Posterior vena cava (tissue), 2 donors: ENCODE measurements at places on chromosomes 3 and 15. TPM values are rescaled to one million over a fixed set of nuclear protein-coding genes. Genes with fewer than 3 reads are reported as not detected.

The CHCHD6 gene
- 7.3 TPM for total RNA-seq

- DNase-seq, result no peak
These were observed 18.8 kb upstream of the SACM1L start for GRCh38 chr3:45670436-45670835.

DNA sequence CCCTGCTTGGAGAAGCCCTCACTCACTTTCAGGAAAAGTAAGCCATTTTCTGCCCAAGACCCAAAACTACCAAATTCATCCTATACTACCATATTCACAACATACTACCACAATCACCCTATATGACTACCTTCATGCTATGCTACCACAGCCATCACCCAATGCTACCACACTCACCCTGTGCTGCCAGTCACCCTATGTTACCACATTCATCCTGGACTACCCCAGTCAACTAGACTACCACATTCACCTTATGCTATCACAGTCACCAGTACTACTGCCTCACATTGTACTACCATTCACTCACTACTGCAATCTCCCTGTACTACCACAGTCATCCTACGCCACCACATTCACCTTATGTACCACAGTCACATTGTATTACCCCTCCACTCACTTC is 58.4 kb upstream of the CDV3 start:
- DNase-seq, result no peak

The CCDC9B gene
- 29.2 TPM for total RNA-seq

- DNase-seq, result no peak
These were observed 71.2 kb downstream of the RSRC1 start for GRCh38 chr3:158181096-158181495.

The CTXN2 gene
- total RNA-seq, result not detected

- DNase-seq, result no peak
These were observed 5.0 kb upstream of the CCR9 start for GRCh38 chr3:45881078-45882022.

DNA sequence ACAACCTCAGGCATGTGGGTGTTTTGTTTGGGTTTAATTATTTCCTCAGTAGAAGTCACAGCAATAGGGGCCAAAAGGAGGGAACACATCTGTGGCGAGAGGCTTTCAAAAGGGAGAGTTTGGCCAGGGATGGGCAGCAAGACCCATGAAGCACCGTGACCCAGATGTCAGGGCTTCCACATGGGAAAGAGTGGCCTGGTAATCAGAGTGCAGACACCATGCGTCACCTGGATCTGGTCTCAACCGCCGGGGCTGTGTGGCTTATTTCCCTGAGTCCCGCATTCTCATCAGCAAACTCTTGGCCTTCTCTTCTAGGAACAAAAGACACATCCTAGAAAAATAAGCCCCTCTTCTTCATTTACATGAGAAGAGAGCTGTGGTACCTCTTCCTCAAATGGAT is 12.4 kb upstream of the MUSTN1 start:
- DNase-seq, result peak; percentile 55

The PPP1R14D gene
- not detected for total RNA-seq

GRCh38 chr15:64337761-64338160 is 18.2 kb downstream of the CSNK1G1 start:
- DNase-seq, result no peak

DNA sequence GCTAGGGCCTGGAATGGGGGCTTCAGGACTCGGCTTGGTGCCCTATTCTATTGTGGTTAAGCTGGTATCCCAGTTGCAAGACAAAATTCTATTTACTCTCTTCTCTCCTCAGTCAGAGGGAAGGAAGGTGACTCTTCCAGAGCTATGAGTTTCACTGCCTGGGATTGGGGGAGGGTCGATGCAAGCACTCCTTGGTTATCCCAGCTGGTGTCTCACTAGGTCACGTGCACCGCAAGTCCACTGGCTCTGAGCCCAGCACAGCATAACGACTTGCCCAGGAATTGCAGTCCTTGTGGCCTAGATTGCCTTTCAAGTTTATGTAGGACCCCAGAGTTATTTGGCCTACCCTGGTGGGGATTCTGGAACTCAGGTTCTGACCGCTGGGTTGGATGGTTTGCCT is 958.8 kb downstream of the IGSF11 start:
- DNase-seq, result no peak

DNA sequence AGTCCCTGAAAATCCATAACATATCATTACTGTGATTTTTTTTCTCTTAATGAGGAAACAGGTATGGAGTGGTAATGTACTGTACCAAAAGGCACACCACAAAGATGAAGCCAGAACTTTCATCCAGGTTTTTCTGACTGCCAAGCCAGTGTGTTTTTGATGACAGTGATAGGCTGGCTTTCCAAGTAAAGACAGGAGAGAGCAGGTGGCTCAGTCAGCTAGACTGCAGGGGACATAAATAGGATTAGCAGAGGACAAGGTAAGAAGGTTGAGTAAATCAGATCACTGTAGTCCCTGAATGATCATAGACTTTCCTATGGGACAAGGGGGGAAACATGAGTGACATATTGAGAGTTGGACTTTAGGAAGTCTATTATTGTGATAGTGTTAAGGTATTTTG is 127.9 kb downstream of the GADL1 start:
- DNase-seq, result no peak

The IL16 gene
- total RNA-seq, result 21.8 TPM

GRCh38 chr3:98692787-98693473 is 70.2 kb upstream of the ST3GAL6 start:
- DNase-seq, result no peak

- DNase-seq, result no peak
These were observed 339 bp downstream of the AMT start for GRCh38 chr3:49421890-49422378.

DNA sequence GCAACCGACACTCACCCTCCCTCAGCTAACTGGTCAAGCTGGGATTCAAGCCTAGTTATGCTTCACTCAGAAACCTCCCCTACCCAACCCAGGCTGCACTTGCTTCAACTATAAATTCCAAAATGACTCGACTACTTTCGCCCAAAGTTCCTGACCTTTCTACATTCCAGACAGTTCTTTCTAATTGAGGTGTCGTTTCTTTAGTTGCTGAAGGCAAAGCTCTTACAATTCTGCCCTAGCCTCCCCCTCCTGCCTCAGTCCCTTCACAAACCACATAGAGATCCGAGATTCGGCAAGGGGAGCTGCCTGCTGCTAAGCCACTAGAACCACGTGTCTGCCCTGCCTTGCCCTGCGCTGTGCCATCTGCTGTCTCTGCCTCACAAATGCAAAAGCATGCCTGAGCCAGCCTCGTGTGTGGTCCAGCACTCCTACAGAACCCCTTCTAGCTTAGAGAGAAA is 74.7 kb upstream of the SH3GL3 start:
- no peak for DNase-seq

DNA sequence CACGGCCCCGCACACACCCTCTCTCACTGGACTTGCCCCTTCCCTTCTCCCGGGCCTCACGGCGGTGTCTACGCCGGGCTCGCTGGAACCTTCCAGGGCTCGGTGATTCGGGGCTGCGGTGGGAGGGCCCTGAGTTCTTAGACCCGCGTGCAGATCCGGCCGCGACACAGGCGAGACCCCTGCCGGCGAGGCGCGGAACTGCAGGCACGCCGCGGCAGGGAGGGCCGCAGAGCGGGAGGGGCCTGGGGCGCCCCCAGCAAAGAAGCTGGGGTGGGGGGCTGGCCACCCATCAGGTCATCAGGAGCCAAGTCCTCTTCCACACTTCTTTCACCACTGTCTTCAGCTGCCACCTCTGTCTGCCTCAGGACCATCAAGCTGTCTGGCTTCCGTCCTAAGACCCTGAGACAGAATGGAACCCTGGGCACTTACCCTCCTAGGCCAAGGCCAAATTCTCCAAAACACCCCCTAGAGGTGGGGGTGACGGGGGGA is 164.5 kb downstream of the XXYLT1 start:
- DNase-seq, result peak; percentile 92

DNA sequence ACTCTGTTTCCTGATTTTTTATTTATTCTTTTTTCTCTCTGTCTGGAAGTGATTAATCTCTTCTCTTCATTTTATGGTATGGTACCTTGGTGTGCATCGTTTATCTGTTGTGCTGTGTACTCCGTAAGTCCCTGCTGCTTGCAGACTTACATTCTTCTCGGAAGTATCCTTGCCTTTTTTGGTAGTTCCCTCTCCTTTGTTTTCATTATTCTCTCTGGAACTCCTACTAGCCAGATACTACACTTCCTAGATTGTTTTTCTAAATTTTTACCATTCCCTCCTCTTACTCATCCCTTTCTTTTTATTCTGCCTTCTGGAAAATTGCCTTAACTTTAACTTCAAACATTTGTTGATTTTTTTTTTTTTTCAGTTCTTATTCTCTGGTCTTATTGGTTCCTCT is 27.2 kb downstream of the PIK3CA start:
- no peak for DNase-seq

DNA sequence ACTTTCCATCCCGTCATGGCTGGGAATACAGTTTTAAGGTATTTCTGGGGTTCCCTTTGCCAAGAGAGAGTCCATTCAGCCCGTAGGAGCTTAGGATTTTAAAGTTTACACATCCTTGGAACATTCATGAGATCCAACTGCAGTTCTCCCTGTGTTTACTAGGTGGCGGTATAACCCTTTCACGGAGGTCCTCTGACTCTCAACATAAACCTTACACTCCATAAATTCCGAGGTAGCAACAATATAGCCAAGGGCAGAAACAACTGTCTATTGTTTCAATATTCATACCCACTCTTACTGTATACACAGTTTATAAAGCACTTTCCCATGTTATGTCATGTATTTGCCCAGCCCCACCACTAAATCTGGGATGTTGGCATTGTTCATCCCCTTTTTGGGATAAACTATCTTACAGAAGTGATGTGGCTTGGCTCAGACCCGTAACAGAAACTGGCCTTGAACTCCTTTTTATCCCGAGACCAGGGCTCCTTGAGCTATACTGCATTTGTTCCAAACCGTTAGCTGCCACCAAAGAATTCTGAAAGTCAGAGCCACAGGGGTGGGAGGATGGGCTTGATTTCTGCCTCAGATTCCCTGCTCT is 69.2 kb upstream of the COL6A5 start:
- DNase-seq, result no peak

GRCh38 chr15:97736748-97737147 is 223.8 kb upstream of the ARRDC4 start:
- no peak for DNase-seq

DNA sequence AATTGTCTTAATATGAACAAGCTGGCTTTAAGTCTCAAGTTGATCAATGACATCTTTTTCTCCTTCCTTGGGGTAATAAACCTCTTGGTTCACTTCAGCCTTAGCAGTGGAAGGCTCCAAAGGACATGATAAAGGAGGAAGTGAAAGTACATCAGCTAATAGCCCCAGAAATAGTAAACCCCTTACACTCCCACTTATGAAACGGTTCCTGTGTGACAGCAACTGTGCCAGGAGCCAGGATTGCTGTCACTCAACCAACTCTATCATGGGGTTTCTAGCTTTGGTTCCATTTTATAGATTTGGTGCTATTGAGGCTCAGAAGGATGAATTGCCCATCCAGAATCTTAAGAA is 216.7 kb downstream of the ABHD5 start:
- no peak for DNase-seq

DNA sequence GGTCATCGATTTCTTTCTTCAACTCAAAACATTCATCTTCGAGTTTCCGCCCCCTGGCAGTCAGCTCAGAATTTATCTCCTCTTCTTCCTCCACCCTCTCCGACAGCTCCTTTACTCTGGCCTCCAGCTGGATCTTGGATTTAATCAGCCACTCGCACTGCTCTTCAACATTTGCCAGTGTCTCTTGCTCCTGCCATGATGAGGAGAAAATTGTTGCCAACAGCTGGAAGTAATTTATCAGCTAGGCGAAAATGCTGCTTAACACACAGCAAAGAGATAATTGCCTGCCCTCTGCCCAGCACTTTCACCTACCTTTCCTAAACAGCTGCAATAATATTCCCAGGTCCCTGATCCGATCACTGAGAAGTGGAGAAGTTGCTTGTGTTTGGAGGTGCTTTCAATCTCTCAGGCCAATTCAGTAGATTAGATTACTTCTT is 69.3 kb downstream of the MYH15 start:
- DNase-seq, result no peak

GRCh38 chr15:73495181-73495580 is 52.2 kb downstream of the REC114 start:
- no peak for DNase-seq

- no peak for DNase-seq
These were observed 14.3 kb downstream of the TGFBR2 start for GRCh38 chr3:30620402-30621360.

The CADPS gene
- 2.2 TPM for total RNA-seq

The SOX14 gene
- total RNA-seq, result not detected
